Stimulated activated CD4-positive, alpha-beta T cell treated with anti-CD3 and anti-CD28 coated beads, Interleukin-12 subunit alpha, Interleukin-12 subunit beta, amount 100 ng/mL, for 4 hours (primary cell): ENCODE measurements at places on chromosomes 4 and X.

DNA sequence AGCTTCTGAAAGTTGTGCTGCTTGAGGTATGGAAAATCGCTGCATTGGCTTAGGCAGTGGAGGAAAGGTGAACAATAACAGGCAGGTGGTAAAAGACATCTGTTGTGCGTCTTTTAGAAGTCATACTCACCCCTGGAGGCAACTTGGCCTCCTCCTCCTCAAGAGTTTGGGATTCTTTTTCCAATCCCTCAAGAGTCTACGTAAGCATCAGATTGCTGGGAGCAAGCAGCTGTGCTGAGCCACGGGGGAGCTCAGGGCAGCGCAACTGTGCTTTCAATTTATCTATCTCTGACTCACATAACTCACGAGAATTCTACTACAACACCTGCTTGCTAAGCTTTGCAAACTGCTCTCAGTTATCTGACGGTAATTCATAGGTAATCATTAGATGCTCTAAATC is 6.4 kb upstream of the RBMX2 start:
- no peak for DNase-seq

- no peak for DNase-seq
Measured at GRCh38 chr4:79297479-79297878, 28.4 kb downstream of the NAA11 start.

- no peak for DNase-seq
Measured at GRCh38 chrX:115946059-115946458, 224.5 kb upstream of the AGTR2 start.

DNA sequence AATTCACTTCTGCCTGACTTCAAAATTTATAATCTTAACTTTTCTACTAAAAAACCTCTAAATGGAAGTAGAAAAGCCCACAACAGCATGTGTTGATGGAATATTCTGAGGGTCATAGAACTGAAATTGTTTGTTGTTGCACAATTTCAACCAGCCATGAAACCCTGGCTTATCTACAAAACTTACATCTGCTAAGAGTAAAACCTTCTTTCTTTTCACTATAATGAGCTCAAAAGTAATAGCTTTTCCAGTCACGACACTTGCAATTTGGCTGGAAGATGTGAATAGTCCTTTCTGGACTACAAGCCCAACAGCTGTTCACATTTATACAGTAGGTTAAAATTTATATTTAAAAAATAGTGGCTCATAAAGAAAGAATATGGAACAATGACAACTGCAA is 250.0 kb downstream of the GPAT3 start:
- no peak for DNase-seq

GRCh38 chr4:186351668-186352194 is 85.7 kb downstream of the F11 start:
- no peak for DNase-seq

- no peak for DNase-seq
Measured at GRCh38 chr4:7735961-7736360, 203.7 kb downstream of the AFAP1 start.

DNA sequence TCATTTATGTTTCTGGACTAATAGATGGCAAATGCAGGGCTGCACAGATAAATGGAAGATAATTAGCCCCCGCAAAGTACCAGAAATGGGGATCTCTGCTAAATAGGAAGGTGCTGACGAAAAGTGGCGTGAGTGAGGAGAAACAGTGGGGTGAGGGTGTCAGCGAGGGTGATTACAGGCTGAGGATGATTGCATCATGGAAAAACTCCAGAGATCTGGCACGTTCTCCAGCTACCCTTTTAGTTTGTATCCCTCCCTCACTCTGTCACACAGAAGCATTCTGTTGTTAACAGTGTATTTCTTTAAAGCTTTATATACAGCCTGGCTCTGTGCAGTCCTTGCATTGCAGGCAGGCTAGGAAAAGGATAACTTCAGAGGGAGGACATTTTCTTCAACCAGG is 309.6 kb upstream of the DDX53 start:
- DNase-seq = no peak

DNA sequence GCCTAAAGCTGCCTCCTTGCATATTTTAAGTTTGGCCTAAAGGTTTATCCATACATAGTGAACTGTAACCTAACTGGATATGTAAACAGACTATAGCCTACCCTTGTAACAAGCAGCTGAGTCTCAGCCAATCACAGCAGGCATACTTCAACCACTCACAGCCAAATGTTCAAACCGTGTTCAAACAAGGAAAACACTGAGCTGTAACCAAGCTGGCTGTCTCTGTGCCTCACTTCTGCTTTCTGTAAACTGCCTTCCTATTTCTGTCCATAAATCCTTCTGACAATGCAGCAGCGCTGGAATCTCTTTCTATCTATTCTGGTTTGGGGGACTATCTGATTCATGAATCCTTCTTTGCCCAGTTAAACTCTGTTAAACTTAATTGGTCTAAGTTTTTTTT is 16.4 kb downstream of the DSPP start:
- DNase-seq = no peak

- DNase-seq = no peak
Measured at GRCh38 chrX:3076416-3076991, 35.2 kb downstream of the ARSF start.

DNA sequence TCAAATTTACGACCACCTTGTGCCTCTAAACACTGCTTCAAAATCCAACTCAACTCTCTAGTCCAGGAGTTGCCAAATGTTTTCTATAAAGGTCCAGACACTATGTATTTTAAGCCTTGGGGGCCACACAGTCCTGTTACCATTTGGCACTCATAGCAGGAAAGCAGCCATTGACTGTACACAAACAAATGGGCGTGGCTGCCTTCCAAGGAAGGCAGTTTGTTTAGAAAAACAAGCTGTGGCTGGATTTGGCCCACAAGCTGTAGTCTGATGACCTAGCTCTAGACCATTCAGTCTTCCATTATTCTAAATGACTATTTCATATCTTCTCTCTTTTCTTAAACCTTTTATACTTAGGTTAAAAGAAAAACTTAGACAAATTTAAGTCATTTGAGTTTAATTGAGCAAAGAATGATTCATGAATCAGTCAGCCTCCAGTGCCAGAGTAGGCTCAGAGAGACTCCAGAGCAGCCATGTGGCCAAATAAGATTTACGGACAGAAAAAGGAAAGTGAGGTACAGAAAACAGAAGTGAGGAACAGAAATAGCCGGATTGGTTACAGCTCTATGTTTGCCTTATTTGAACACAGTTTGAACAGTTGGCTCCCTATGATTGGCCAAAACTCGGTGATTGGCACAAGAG is 825.8 kb upstream of the LCORL start:
- DNase-seq = no peak

- no peak for DNase-seq
Measured at GRCh38 chr4:15171725-15172124, 169.4 kb downstream of the CPEB2 start.

GRCh38 chr4:114400531-114400930 is 198.1 kb upstream of the UGT8 start:
- DNase-seq = no peak

DNA sequence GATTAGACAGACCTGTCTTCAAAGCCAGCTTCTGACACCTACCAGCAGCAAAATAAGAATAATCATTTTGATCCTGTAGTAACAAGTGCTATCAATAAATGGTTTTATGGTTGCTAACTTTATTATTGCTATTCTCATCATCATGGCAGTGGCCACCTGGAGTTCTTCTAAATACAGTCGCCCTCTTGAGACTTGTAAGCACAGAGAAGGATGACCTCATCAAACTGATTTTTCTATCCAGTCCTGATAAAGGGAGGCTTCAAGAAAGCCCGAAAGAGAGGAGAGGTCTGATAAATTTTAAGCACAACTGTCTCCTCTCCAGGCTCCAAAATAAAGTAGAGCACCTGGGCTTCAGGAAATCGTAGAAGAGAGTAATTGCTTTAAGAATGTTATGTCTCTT is 286.4 kb downstream of the USP46 start:
- DNase-seq = no peak

DNA sequence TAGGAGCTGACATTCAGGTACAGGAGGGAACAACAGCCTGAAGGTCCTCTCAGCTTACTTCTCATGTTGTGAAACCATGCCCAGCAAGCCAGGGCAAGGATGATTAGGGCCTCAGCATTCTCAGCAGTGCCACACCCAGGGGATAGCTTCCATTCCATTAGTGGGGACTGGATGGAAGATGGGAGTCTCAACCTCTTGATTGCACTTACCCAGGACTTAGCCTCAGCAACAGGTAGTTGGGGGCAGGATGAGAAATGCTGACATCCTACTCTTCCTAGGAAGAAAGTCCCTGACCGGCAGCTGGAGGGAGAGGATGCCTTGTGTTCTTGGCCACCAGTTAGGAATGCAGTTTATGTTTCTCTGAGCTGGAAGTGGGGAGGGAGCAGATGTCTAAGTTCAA is 8.8 kb upstream of the BEX3 start:
- no peak for DNase-seq

DNA sequence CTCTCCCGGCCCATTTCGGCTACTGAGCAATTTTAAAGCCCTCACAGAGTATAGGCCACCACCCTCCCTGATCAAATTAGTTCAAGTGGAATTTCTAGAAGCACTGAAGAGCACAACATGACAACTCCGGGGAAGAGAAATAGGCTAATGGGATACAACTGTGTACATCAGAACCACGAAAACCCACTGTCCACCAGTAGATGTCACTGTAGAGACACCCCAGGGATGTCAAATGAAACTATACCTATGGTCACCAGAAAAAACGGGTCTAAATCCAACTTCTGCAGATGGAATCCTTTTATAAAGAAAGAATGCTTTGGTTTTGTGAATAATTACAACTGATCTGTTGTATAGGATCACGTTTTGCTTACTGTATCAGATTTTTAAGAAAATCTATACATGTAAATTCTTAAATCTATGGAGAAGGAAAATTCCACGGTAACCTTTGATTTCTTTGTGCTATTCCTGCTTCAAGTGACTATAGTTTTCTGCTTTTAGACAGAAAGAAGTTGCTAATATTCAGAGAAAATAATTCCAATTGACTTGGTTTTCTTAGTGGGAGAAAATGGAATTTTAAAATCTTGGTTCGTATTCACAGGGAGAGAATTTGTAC is 29.5 kb upstream of the MAP3K15 start:
- DNase-seq = peak; percentile 14

DNA sequence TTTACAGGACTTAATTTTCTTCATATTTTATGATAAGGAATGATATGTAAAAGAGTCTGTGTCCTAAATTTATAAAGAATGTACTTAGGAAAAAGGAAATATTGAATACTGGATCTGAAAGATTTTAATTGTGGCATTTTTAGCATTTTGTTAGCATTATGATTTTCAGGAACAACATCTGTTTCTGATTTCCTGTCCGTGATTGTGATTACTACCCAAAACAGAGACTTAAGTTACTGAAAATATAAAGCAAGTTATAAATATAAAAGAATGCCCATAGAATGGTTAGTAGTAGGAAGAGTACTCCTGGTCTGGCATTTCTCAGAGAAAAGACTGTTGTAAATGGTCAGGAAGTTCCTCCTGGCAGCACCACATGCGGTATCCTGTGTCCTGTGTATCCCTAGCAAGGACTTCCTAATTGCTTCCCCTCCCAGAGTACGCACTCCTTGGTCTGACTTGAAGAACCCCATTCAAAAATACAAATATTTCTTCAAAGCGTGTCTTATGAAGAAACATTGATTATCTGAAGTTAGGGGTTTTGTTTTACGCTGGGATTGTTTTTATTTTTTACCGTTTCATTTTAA is 88.9 kb downstream of the RS1 start:
- no peak for DNase-seq

- DNase-seq = no peak
Measured at GRCh38 chrX:14038375-14039085, 8.8 kb upstream of the GEMIN8 start.

DNA sequence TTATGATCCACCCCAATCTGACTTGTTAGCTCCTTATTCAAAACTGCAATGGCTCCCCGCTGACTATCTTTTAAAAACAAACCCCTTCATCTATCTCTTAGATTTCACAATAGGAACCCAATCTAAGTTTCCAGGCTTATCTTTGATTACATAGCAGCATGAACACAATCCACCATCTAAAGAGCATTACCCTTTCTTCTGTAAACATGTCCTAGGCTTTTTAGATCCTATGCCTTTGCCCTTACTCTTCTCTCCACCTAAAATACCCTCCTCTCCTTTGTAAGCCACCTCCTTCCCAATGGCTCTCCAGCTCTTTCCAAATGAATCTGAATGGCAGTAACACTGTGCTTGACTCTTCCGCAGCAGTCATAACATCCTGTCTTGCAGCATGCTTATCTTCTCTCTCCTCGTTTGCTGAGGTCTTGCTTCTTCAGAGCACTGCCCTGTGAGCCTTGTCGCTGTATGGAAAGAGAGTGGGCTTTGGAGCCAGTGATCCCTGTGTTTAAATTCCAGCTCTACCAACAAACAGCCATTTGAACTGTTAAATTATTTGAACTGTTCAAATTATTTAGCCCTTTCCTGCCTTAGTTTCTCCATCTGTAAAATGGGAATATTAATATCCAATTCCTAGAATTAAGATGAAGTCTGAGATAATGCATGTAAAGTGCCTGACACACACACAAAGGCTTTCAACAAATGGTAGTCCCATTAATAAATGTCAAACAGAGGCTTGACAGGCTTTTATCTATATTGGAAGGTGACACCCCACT is 16.2 kb upstream of the TSPAN5 start:
- DNase-seq = no peak

GRCh38 chr4:81522711-81523110 is 51.0 kb upstream of the RASGEF1B start:
- no peak for DNase-seq

GRCh38 chr4:71396382-71396781 is 57.6 kb downstream of the SLC4A4 start:
- no peak for DNase-seq

DNA sequence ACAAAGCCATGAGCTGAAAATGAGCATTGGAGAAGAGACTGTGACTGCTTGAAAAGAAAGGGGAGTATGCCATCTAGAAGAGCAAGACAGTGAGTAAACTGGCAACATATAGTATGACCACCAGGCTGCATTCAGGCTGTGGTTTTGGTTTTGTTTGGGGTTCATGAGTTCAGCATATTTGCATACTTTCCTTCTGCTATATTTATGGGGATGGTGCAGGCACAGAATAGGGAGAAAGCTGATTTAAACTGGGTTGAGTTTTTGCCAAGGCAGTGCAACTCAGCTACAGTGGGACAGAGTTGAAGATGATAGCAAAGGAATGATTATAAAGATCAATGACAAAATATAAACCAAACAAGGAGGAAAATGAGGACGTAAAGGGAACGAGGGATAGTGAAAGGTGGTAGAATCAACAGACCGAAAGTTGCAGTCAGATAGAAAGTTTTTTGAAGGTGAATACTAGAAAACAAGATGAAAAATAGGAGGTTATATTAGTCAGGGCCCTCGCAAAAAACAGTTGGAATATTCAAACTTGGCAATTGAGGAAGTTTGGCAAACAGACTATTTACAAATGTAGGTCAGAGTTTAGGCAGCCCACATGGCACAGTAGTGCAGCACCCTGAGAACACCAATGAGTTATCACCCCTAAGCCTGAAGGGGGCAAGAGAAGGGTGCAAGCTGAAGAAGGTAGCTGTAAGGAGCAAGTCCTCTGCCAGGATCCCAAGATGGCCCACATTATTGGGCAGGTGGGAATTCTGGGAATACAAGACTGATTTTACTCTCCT is 114.8 kb upstream of the MAP9 start:
- DNase-seq = no peak

DNA sequence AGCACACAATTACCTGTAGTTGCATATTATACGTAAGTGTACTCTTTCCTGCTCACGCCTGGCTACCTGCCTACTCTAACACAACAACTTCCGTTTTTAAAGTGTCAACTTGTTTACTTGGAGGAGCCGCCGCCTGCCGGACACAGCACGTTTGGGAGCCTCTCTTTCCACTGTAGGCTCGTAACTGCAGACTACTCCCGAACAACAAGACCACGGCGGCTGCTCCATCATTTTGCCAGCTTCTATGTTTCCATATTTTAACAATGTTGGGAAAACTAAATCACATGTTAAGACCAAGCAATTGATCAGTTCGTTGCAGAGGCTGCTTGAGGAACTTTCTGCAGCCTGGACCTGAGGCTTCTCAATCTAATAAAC is 841 bp downstream of the MTNR1A start:
- DNase-seq = no peak
